ENCODE measurements at places on chromosomes 7 and 10.

- DNase-seq, result no peak
Observed at GRCh38 chr7:142594078-142594477, 155.2 kb upstream of the PRSS1 start.

DNA sequence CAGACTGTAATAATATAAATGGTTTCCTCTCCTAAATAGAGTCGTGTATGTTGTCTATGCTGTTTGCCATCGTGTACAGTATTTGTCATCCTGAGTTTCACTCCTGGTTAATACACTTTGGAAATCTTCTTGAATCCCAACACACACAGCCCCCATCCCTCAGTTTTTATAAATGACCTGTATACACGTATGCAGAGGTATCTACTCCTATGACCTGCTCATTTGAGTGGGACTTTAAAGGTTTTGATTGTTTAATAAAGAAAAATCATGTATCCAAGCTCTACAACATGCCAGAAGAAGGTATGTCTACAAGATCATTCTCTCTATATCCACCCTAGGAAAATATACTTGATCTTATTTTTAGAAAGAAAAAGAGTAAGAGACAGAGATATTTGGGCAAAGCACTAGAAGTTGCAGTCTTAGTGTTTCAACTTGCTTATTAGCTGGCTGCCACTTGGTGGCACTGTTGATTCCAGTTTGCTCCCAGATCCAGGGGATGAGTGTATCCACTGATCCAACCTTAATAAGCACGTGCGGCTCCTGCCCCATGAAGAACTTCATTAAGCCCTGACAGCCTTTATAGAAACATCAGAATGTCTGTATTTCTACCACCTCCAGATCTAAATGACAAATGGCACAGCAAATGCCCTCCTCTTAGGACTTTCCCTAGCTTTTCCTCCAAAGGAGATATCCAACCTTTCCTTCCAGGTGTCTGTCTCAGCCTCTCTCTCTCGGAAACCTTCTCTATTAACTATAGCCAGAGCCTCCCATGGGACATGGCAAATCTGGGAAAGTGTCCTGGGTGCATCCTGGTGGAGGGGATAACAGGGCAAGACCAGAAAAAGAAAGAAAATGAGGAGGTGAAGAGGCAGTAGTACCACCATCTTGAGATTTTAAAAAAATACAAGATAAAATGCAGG is 181.6 kb upstream of the NEBL start:
- DNase-seq, result peak; percentile 6

- DNase-seq, result peak; percentile 13
Observed at GRCh38 chr7:49866910-49867309, 93.5 kb downstream of the VWC2 start.

GRCh38 chr10:13938950-13939349 is 352.2 kb downstream of the PRPF18 start:
- no peak for DNase-seq

GRCh38 chr7:67683628-67684027 is 687.0 kb downstream of the TYW1 start:
- DNase-seq, result no peak

DNA sequence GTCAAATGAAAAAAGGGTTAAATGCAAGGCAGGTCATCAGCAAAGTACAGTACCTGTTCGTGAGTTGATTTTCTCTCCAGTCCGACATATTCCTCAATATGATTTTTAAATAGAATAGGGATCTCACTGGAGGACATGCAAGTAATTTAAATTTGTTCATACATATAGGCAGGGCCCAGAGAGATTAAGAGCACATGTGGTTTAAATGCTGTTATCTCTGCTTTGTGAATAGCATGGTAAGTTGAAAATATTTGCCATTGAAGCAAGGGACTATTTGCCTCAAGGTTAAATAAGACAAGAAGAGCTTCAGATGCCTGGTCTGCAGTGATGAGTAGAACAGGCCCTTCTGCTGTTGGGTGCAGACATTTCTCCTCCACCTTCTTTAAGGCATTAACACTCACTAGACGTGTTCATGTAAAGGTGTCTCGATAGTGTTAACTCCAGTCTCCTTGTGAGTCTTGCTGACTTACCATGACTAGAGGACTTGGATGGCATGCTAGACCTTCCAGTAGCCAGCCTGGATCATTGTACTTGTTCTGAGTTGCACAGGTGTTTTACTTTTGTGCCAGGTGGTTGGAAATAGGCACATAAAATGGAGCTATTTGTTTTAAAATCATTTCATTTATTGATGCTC is 15.6 kb upstream of the AKR1C3 start:
- DNase-seq, result no peak

GRCh38 chr7:131020759-131021261 is 286.8 kb upstream of the KLF14 start:
- no peak for DNase-seq

- no peak for DNase-seq
Observed at GRCh38 chr10:36888925-36889573, 236.3 kb upstream of the ANKRD30A start.

- DNase-seq, result no peak
Observed at GRCh38 chr10:129765664-129766550, 198.2 kb downstream of the EBF3 start.

DNA sequence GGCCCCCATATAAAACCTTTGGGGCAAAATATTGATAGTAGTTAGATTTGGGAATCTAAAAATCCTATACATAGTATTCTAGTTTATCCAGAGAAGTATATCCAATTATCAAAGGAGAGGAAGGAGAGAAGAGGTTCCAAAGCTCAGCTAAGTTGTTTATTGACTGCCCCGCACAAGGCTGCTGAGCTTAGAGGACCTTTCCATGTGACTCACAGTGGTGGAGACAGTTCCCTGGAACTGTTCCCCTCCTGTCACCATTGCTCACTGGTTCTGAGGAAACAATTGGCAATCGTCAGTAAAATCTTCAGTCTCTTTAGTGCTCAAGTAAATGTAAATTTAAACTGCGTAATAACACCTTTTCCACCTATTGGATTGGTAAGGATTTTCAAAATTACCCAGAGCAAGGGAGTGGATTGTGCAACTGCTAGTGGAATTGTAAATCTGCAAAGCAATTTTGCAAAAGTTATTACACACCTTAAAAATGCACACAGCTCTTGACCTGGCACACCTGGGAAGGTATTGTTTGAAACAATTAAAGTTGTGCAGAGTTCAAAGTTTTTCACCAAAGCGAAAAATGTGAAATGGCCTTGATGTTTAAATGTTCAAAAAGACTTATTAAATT is 63.1 kb downstream of the EEPD1 start:
- DNase-seq, result no peak

- no peak for DNase-seq
Observed at GRCh38 chr10:116403740-116404250, 23.9 kb upstream of the PNLIPRP3 start.

DNA sequence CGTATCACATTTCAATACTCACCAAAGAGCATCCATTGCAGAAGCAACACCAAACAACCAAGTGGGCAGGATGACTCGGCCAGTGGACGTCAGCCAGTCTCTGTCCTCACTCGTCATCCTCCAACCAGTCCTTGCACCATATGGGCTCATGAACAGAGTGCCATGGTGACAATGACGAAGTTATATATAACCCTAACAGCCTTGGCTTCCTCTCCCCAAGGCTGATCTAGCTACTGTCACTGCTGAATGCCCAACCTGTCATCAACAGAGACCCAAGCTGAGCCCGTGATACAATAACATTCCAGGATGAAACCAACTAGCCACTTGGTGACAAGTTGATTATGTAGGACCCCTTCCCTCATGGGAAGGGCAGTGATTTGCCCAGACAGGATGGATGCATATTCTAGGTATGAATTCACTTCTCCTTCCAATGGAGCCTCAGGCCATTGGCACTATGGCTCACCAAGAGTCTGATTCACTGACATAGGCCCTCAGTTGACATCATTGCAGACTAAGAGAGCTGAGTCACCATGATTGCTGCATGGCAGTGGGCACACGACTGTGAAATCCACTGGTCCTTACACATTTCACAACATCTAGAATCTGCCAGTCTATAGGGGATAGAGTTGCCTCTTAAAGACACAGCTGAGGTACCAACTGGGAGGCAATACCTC is 26.3 kb upstream of the PPIF start:
- no peak for DNase-seq

Measured in NCI-H526 treated with DMSO at 0.1 percent for 48 hours (cell line).